ENCODE measurements at places on chromosomes 5 and 9. TPM values are rescaled to one million over a fixed set of nuclear protein-coding genes. Genes with fewer than 3 reads are reported as not detected.

Gene SCGB3A2
- total RNA-seq: 0.93 TPM

Gene NUTM2G
- total RNA-seq: not detected

Gene SPINK13
- not detected for total RNA-seq

Gene RAI14
- total RNA-seq: 59.8 TPM

Gene IFNA8
- not detected for total RNA-seq

Gene SLC6A19
- total RNA-seq: 33.0 TPM

Gene IFNA2
- not detected for total RNA-seq

Gene TAF11L9
- not detected for total RNA-seq

Gene PCDHB13
- 7.9 TPM for total RNA-seq

Gene HACD4
- 2.6 TPM for total RNA-seq

Gene UGT3A2
- 4.4 TPM for total RNA-seq

Gene FAM153A
- 0.58 TPM for total RNA-seq

Gene ERCC8
- 19.9 TPM for total RNA-seq

Gene CXCL14
- 37.1 TPM for total RNA-seq

Gene MZB1
- total RNA-seq: 0.93 TPM
